ENCODE measurements at places on chromosomes 2 and 18.
A peak's percentile ranks its signal among the peaks of the same experiment; 100 is the strongest.

DNA sequence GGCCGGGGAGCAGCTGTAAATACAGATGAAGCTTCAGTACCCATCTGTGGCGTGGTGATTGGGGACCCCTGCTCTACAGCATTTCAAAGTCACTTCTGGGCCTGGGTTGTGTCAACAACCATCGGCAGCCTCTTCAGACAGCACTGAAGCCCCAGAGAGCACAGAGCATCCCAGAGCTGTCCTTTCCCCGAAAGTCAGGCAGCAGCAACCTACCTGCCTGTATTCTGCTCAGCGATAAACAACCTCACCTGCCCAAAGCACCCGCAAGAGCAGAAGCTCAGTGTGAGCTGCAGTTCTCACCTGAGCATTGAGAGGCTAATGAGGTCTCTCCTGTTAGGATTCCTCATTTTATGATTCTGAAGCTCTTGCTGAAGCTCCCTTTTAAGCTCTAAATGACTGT is 19.3 kb downstream of the TRABD2A start:
- no peak for DNase-seq

- DNase-seq = no peak
Observed at GRCh38 chr2:197339496-197340220, 29.1 kb upstream of the ANKRD44 start.

GRCh38 chr2:151947813-151948165 is 119.6 kb upstream of the ARL5A start:
- DNase-seq = peak; percentile 3

DNA sequence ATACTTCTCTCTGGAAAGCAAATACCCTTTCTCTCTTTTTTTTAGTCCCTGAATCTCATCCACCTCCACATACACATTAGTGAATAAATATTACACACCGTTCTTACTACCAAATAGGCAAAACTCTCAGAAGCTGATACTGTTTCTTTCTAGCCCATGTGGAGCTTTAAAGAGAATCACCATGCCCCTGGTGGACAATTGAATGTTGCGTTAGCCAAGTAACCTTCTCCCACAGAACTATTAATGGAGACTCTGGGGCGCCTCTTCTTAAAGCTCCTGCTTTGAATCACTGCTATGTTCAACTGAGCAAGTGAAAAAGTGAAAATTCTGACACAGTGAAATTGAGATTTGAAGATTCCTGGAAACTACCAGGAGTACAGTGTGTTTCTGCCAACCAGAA is 522.8 kb upstream of the CDH7 start:
- DNase-seq = no peak

DNA sequence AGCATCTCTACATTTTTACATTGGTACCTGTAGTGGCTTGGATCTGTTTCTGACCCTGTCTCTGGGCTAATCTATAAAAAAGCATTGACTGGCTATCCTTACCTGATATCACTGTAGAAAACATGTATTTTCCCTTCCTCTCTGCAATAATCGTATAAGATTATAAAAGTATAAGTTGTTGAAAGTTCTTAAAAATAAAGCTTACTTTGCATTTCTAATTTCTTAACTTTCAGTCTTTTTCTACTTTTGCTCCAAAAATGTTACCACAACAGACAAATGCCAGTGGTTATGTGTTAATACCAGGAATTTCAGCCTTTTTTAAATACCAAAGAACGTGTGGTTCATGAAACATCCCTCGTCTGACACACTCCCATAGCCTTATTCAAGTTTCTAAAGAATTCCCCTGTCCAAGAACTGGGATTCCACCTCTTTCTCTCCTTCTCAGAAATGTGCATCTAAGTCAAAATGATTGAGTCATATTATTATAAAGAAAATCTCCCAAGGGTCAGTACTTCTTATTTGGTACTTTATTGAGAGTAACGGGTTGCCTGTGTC is 28.5 kb upstream of the ACKR3 start:
- DNase-seq = no peak

All from KBM-7 (cell line).